ENCODE measurements at places on chromosomes 3 and 15. TPM values are rescaled to one million over a fixed set of nuclear protein-coding genes. Genes with fewer than 3 reads are reported as not detected.

The CLDN16 gene
- 0.09 TPM for total RNA-seq

The PLA2G4E gene
- not detected for total RNA-seq

The ISG20 gene
- 46.2 TPM for total RNA-seq

The PPP2R3A gene
- total RNA-seq: 21.3 TPM

The LAMB2 gene
- total RNA-seq: 66.1 TPM

The ATRIP gene
- 3.8 TPM for total RNA-seq

The NR2F2 gene
- total RNA-seq: 24.9 TPM

The CCR8 gene
- total RNA-seq: not detected

The FETUB gene
- total RNA-seq: not detected

The FBXW12 gene
- total RNA-seq: not detected

The SCAP gene
- total RNA-seq: 118 TPM

The USP8 gene
- 74.9 TPM for total RNA-seq

The SLC6A1 gene
- 0.36 TPM for total RNA-seq

The ANKRD63 gene
- not detected for total RNA-seq

The POTEB3 gene
- total RNA-seq: not detected

The RETNLB gene
- 89.0 TPM for total RNA-seq

The DHFR2 gene
- total RNA-seq: 7.8 TPM

The RNF7 gene
- 125 TPM for total RNA-seq

The CYP1A2 gene
- total RNA-seq: not detected

The ADAMTSL3 gene
- total RNA-seq: 1.6 TPM

The TLNRD1 gene
- 23.8 TPM for total RNA-seq

The PPM1L gene
- total RNA-seq: 20.4 TPM

The TMEM89 gene
- total RNA-seq: 0.84 TPM

The GABRB3 gene
- total RNA-seq: 2.5 TPM

The PTH1R gene
- total RNA-seq: 1.4 TPM

The DAZL gene
- not detected for total RNA-seq

The KLHL40 gene
- not detected for total RNA-seq

The NAALADL2 gene
- 20.7 TPM for total RNA-seq

The C3orf49 gene
- total RNA-seq: not detected

The TPRG1 gene
- total RNA-seq: 1.1 TPM

The ERICH6 gene
- total RNA-seq: not detected

The THBS1 gene
- 174 TPM for total RNA-seq

The TM6SF1 gene
- 2.0 TPM for total RNA-seq

The TPM1 gene
- total RNA-seq: 607 TPM

The TMEM158 gene
- 10.0 TPM for total RNA-seq

The SPATA12 gene
- not detected for total RNA-seq

The C3orf22 gene
- total RNA-seq: not detected

The GPR149 gene
- total RNA-seq: not detected

The FSD2 gene
- not detected for total RNA-seq

The KCNH8 gene
- total RNA-seq: 0.92 TPM

The SUMF1 gene
- total RNA-seq: 39.3 TPM

The GJD2 gene
- total RNA-seq: not detected

The BDH1 gene
- 208 TPM for total RNA-seq

The LRRC2 gene
- 1.5 TPM for total RNA-seq

The P2RY13 gene
- total RNA-seq: 0.15 TPM

The SCAANT1 gene
- not detected for total RNA-seq

The TMC3 gene
- not detected for total RNA-seq

Data from left colon (tissue), 2 donors.